MV-4-11 (cell line): ENCODE measurements at places on chromosomes 1 and 21.

- no peak for DNase-seq
Measured at GRCh38 chr1:227785805-227786671, 29.4 kb upstream of the PRSS38 start.

- no peak for DNase-seq
Measured at GRCh38 chr1:23263380-23263887, 46.1 kb upstream of the HTR1D start.

DNA sequence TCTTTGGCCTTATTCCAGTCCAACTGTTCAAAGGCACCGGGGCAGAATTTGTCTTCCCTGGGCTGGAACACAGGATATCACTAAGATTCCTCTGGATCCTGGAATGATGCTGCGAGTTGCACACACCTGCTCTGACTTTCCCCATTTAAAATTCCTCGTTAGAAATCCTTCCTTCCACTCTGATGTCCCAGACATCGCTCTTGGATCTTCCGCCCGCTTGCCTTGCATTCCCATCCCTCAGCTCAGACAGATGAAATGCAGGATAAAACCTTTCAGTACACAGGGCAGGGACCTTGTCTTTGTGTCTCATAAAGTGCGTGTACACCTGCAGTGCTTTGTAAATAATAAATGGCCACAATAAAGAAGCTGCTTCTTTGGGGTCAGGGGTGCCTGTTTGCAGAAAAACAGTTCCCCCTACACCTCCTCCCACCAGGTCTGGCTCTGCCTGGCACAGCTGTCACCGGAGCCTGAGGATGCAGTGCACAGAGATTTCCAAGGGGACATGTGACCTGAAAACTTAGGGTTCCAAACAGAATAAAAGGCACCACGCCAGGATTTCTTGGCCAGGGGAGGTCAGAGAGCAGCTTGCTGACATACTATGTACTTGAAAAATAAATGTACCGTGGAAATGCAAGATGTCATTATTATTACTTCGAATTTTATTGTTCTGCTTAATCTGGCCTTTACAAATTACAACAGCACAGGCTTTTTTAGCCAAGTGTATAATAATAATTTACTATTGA lies 62.9 kb upstream of the SYT6 start:
- DNase-seq = no peak

GRCh38 chr1:165887877-165888551 lies 60.6 kb downstream of the UCK2 start:
- no peak for DNase-seq

GRCh38 chr1:48753293-48753692 lies 23.4 kb downstream of the BEND5 start:
- no peak for DNase-seq

- DNase-seq = no peak
Measured at GRCh38 chr1:69527273-69527672, 40.4 kb upstream of the LRRC7 start.
